ENCODE measurements at places on chromosomes 5 and 9.

GRCh38 chr5:102221949-102222348, 74.1 kb downstream of the SLCO4C1 start:
- DNase-seq = no peak

DNA sequence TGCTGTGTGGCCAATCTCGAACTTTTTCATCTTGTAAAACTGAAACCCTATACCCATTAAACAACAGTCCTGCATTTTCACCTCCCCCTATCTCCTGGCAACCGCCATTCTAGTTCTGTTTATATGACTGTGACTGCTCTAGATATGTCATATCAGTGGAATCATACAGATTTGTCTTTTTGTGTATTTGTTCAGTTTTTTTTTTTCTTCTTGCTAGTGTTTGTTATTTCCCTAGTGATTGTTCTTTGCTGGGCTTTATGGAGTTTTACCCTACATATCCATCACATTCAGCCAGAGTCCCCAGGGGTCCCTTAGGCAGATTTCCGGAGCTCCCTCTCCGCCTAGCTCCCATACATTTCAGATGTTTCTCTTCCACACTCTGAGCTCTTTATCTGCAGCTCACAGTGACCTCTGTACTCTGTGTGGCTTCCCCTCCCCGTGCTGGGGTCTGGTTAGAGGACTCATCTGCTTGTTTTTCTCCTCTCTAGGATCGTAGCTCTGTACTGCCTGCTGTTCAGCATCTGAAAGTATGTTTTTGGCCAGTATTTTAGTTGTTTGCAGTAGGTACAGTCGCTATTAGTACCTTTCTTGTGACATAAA, 25.1 kb upstream of the CARTPT start:
- no peak for DNase-seq

DNA sequence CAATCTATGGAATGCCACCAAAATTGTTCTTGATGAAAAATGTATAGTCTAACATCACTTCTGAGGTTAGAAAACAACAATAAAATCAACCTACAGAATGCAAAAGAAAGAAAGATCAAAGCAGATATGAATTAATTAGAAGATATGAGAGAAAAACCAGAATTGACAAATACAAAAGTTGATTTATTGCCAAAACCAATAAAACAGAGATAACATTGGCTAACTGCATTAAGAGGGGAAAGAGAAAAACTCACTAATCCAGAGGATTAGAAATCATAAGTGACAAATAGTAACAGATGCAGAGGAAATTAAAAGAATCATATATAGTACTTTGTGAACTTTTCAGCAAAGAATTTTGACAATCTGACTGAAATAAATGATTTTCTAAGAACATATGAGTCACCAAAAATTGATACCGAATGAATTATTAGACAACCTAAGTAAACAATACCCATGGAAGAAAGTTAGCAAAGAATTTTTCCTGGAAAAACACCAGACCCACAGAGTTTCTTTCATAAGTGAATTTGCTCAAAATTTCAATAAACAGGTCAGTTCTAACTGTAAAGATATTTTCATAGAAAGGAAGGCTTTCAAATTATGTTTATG, 167.7 kb downstream of the AOPEP start:
- no peak for DNase-seq

DNA sequence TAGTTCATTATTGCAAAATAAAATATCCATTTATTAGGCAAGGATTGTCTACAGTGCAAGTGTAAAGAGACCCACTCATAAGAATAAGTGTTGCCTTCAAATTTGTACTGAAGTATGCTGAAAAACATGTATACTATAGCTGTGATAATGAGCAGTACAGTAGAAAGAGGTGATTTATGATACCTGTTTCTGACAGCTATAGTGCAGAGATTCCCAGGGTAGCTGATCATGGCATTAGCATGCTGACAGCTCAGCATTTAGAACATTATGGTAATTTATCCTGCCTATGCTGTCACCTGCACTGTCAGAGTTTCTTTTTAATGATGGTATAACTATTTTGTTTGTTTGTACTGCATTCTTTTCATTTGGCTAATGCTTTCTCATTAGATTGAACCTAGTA, 177.6 kb upstream of the TLX3 start:
- no peak for DNase-seq

DNA sequence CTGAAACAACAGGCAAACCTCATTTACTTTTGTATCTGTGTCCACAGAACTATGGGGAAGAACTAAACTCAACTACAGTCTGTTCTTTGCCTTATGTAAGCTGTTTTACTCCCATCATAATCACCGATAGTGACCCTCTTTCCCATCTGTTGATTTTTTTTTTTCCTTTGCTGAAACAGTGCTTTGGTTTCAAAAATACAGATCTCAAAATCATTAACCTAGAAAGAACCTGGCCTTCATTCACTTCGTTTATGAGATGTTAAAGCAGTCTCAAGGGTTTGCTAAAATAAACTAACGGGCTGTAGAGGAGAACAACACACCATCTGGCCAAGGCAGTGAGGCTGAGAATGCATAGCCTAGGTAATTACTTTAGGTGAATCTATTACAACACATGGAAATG, 706.6 kb upstream of the ZNF608 start:
- no peak for DNase-seq

All from fibroblast of skin of right quadriceps (primary cell).